ENCODE measurements at places on chromosomes 6 and 20.

DNA sequence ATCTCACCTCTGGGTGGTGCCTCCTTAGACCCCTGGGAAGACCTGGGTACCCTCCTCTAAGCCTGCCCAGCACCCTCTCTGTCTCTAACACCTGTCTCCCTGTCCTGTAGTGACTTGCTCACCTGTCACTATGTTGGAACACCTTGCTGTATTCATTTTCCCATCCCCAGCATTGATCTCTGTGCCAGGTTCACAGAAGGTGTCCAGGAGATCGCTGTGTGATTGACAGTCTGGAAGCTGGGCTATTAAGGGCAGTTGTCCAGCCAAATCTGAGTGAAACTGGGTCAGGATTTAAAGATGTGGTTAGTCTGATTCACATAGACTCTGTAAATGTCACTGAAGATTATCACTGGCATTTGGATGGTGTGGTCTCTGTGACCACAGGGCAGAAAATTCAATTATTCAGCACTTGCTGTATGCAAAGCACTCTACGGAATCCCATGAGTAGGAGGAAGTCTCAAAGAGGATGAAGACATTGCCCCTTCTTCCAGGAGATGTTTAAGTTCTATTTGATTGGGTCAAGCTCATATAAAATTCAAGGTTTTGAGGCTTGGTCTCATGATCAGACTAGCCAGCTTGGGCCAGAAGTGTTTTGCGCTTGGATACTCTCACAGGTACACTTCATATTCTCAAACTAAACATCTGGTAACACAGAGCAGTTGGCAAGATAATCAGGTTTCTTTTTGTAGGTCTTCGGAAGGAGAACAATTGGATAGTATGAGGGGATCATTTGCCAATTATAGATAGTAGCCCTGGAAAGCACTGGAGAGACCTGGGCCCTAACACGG is 57.8 kb upstream of the TAGAP start:
- no peak for DNase-seq

DNA sequence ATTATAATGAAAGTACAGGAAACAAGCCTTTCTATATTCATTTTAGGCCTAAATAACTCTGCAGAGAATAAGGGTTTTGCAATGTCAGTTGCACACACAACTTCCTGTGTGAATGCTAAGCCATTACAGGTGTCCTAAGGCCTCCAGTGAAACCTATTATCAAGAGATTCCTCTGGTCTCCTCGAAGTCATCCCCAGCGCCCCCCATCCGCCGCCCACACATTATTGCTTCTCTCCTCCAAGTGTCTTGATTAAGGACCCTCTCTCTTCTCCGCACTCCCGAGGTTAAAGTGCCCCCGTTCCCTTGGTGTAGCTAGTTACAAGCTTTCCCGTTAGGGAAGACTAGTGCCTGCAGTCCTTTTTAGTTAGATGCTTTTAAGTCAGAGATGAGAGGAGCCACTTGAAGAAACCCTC is 1.3 kb downstream of the HIVEP2 start:
- DNase-seq, result no peak

DNA sequence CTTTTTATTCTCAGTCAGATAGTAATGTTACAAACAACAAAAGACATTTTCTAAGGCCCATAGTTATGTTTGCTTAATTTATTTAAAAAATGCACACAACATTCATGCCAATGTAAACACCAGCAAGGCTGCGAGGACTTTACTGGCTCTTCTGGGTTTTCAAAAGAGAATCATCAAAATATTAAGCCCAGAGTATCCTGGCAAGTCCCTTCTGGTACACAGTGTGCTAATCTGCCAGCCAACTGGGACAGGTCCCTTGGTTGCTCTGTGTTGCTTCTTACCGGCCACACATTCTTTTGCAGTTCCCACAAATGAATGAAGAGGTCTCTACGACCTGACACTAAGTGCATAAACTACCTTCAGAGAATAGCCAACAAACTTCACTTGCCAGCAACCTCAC is 42.6 kb upstream of the SPDEF start:
- no peak for DNase-seq

DNA sequence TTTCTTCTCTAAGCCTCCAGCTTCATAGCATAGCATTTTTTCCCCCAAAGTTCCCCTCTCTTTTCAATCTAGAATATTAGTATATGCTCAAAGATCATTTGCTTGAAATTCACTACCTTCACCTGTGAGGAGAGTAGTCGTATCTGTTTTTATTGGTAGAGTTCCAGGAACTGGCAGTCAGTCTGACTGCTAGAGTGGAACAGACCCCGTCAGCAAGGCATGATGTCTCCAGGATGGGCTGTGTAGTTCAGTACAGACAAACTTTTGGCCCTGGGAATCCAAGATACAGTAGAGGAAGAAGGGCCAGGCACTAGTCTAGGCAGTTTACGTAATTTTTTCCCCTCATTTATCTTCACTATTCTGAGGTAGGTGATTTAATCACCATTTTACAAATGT is 29.1 kb downstream of the RALY start:
- no peak for DNase-seq

DNA sequence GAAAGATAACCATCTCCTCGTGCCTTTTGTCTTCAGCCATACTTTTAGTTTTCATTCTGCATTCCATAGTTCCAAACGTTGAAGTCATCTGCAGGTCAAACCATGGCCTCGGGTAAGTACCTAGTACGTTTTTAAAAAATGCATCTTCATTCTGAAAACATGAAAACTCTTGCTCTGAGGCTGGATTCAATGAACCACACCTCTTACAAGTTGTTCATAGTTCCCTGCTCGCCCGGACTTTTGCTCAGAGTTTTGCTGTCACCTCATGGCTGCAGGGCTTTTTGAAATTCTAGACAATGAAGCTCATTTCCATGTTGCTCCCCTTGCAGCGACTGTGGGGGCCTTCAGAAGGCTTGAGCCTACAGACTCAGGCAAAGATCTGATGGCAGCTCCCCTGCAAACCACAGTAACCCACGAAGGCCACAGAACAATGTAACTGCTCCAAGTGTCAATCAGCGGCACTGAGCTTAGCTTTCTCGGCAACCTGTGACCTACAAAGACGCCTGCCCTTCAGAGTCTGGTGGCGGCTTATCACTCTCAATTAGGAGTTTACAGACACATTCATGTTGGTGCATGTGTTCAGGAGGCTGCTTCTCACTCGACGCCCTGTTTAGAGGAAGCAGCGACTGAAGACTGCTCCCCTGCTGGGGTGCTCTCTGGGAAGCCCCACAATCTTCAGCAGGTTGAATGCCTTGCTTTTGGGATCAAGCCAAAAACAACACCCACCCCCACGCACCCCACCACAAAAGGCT is 61.2 kb downstream of the FOXC1 start:
- DNase-seq, result no peak

DNA sequence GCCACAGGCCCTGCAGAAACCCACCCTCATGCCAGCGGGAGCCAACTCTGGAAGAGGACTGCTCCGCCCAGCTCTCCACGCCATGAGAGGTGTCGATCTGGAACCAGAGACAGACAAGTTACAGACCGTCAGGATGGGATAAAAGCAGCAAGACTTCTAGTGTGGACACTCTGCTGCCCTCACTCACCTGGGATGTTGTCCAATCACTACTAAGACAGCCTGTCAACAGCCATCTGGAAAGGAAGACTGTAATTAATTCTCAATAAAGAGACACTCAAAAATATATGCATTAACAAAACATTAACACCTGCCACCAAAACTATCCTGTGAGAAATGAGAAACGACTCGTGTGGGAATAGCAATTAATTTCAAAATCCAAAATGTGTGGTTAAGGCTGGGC is 28.3 kb downstream of the SLC2A4RG start:
- no peak for DNase-seq

- DNase-seq, result no peak
These were observed 22.9 kb downstream of the SERPINB6 start for GRCh38 chr6:2948228-2949025.

- no peak for DNase-seq
These were observed 118.2 kb downstream of the PTCHD4 start for GRCh38 chr6:47992809-47993208.

DNA sequence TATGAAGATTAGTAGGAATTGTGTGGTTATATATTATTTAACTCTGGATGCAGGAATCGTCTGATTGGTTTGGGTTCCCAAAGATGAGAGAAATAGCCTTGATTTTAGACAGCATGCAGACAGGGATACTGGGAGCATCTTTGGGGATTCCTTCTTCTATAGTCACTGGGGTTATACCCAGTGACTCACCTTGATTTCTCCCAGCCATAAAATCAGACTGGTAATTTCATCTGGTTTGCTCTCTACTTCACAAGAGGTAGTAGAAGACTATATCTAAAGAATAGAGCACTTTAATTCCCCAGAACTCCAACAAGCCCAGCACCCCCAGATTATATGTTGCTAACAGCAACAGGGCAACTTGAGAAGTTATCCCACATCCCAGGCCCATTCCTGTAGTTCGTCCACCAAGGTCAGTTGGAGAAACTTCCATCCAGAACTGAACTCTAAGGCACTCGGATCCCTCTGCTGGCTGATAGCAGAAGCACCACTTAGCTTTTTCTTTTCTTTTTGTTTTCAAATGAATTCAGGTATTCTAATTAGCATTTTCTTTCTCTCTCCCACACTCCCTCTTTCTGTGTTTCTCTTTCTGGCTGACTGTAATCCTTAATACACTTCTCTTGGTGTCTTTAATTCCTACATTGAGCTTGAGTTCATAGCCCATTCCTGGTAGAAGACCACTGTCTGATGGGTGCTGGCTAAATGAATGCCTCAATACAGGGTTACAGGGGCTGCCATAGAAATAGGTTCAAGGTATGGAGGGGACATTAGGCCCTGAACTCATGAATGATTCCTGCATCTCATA is 20.4 kb upstream of the EFHC1 start:
- no peak for DNase-seq

DNA sequence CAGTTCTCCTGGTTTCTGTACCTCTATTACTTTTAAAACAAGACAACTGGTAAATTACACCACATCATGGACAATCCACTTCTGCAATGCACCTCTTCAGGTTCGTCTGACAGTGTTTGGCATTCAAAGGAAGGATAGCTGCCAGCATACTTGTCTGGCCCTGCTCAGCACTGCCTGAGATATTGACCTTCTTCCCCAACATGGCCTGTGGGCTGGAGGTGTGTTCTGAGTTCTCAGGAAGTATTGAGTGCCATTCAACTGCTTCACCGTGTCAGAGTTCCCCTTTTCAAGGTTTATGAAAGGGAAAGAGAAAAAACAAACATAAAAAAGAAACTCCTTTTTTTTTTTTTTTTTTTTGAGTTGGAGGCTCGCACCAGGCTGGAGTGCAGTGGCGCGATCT is 267.9 kb upstream of the SASH1 start:
- DNase-seq, result no peak

GRCh38 chr6:72954716-72955115 is 270.6 kb downstream of the KHDC1L start:
- no peak for DNase-seq

- DNase-seq, result no peak
These were observed 42.8 kb upstream of the LOC128125822 start for GRCh38 chr6:63529498-63529897.

DNA sequence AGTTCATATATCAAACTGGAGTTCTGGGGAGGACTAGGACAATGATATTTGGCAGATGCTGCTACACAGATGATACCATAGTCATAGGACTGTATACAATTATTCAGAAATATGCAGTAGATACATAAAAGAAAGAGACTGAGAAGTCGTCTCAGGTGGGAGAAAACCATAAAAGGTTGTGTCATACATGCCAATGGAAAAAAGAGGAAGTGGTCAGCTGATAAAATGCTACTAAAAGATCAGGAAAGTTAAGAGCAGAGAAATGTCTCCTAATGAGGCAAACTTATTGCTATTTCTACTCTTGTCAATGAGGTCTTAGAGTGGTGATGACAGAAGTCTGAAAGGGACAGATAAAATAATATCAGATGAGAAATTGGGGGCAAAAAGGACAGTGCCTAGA is 407.6 kb downstream of the COL12A1 start:
- DNase-seq, result no peak

- DNase-seq, result no peak
These were observed 32.3 kb upstream of the AFDN start for GRCh38 chr6:167794161-167795157.

- no peak for DNase-seq
These were observed 108.4 kb upstream of the SIM1 start for GRCh38 chr6:100573166-100573565.

GRCh38 chr6:80145509-80145908 is 39.0 kb downstream of the BCKDHB start:
- no peak for DNase-seq

GRCh38 chr6:92114091-92114675 is 1305.2 kb downstream of the EPHA7 start:
- no peak for DNase-seq

DNA sequence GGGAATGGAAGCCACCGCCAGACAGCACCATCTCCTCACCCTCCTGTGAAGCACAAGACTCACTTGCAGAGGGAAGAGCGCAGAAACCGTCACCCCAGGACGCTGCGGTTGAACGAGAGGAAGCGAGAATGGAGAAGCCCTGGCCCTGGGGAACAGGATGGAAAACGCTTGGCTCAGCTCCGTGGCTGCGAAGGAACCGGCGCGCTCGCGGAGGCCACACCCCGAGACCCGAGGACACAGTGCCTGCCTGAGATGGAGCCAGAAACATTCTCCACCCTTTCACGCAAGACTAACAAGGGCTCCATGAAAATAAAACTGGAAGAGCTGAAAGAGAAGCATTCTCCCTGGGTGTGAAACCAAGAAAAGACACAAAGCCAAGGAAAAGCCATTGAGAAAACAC is 25.3 kb upstream of the CHRNA4 start:
- DNase-seq, result no peak

GRCh38 chr6:74577619-74578018 is 628.2 kb downstream of the COL12A1 start:
- no peak for DNase-seq

DNA sequence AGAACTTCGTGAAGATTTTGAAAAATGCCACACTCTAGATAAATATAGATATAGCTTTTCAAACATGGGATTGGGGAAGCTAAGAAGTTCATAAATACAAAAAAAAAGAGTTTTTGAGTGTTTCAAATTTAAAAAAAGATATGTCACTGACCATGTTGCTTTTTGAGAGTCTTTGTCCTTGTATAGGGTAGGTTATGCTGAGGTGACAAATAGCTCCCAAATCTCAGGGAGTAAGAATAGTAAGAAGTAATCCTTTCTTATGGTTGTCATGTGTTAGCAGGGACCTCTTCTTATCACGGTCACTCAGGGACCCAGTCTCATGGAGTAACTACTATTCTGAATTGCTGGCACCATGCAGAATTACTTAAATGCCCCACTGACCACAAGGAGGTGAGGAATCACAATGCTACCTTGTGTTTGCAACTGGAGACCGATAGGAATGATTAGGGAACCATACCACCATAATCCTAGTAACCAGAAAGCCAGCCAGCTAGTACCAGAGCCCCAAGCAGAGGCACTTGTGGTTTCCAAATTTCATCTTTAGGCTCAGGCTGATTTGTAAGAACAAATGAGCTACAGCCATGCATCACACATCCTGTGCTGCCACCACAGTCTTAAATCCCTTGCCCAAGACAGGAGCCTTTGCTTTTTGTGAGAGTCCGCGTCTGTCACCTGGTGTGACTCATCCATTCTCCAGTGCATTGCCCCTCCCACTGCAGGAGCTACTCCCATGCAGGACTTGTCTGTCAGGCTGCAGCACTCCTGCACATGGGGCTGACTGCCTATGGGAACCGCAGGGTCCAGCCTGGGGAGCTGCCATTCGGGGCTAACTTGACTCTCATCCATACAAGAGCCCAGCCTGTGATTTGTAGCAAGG is 42.4 kb upstream of the ADGRF4 start:
- DNase-seq, result no peak

- DNase-seq, result no peak
These were observed 89.6 kb downstream of the CDH22 start for GRCh38 chr20:46218656-46219055.

Data from brain pericyte (primary cell).